ENCODE measurements at places on chromosomes 13 and 19. TPM values are rescaled to one million over a fixed set of nuclear protein-coding genes. Genes with fewer than 3 reads are reported as not detected.

DNA sequence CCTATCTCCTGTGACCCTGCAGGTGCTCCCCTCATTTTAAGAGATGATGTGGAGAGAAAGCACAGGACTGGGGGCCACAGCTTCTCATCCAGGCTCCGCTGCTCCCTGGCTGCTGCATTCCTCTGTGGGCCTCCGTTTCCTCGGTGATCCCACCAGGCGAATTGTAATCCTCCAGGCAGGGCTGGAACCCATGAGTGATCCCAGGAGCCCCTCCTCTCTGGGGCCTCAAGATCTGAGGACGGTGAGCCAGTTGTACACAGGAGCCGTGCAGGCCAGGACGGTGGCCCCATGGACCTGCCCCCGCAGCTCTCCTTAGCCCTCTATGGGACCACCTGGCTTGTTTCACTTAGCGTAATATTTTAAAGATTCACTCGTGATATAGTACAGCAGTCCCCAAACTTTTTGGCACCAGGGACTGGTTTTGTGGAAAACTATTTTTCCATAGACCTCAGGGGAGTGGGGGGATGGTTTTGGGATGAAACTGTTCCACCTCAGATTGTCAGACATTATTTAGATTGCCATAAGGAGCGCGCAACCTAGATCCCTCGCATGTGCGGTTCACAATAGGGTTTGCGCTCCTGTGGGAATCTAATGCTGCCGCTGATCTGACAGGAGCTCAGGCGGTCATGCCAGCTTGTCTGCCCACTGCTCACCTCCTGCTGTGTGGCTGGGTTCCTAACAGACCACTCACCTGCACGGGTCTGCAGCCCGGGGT is 5.6 kb downstream of the FFAR3 start:
- no peaks in the 10 kb centered on the region for H3K36me3 ChIP-seq
- H3K27ac ChIP-seq: no peak overlapping the region
- H3K27me3 ChIP-seq: no peaks in the 10 kb centered on the region
- H3K4me3 ChIP-seq: no peak overlapping the region

SHISA2 gene
- total RNA-seq: 1.4 TPM

CHST8 gene
- not detected for total RNA-seq

DNA sequence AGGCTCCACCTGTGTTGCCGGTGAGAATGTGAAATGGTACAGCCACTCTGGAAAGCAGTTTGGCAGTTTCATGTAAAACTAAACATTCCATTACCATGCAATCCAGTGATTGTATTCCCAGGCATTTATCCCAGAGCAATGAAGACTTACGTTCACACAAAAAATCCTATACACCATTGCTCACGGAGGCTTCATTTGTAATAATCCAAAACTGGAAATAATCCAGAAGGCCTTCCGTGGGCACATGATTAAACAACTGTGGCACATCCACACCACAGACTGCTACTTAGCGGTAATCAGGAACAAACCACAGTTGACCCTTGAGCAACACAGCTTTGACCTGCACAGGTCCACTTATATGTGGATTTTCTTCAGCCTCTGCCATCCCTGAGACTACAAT is 339.7 kb downstream of the MTUS2 start:
- H3K27ac ChIP-seq: no peak overlapping the region
- DNase-seq: no peak
- H3K4me1 ChIP-seq: no peaks in the 10 kb centered on the region
- H3K27me3 ChIP-seq: no peaks in the 10 kb centered on the region

- no peak overlapping the region for H3K27ac ChIP-seq
- H3K4me3 ChIP-seq: no peak overlapping the region
- H3K36me3 ChIP-seq: no peaks in the 10 kb centered on the region
- no peaks in the 10 kb centered on the region for H3K27me3 ChIP-seq
- DNase-seq: no peak
- H3K4me1 ChIP-seq: no peaks in the 10 kb centered on the region
Observed at GRCh38 chr13:76641056-76641455, 245.1 kb downstream of the KCTD12 start.

GRCh38 chr13:101648766-101649487 is 196.5 kb downstream of the ITGBL1 start:
- no peak for DNase-seq
- H3K4me3 ChIP-seq: no peak overlapping the region
- H3K36me3 ChIP-seq: no peaks in the 10 kb centered on the region
- H3K27me3 ChIP-seq: no peaks in the 10 kb centered on the region

FFAR3 gene
- total RNA-seq: not detected

DNA sequence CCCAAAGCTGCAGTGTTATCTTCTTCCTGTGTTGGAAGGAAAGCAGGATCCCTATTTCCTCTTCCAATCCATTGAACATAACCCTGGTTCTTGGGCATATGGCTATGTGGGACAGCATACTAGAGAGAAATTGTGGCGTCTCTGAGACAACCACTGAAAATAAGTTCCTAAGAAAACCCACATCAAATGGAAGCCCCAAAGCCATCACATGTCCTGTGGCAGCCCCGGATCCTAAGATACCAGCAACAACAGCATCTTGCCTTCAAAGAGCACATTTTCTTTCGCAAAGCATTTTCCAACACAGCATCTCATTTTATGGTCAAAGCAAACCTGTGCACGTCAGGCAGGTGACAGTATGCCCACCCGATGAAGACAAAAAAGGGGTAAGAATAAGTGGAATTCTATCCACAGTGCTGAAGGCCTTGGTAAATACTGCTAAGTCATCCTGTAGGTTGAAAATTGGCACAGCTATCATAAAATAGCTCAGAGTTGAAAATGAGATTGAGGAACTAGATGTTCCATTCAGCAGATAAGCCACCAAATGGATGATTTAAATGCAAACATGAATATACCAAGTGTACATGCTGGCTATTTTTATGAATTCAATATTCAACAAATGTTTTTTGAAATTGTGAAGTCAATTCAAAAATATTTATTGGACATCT is 232.2 kb downstream of the DLEU7 start:
- H3K4me1 ChIP-seq: no peaks in the 10 kb centered on the region
- DNase-seq: peak; percentile 30
- H3K36me3 ChIP-seq: no peaks in the 10 kb centered on the region

DNA sequence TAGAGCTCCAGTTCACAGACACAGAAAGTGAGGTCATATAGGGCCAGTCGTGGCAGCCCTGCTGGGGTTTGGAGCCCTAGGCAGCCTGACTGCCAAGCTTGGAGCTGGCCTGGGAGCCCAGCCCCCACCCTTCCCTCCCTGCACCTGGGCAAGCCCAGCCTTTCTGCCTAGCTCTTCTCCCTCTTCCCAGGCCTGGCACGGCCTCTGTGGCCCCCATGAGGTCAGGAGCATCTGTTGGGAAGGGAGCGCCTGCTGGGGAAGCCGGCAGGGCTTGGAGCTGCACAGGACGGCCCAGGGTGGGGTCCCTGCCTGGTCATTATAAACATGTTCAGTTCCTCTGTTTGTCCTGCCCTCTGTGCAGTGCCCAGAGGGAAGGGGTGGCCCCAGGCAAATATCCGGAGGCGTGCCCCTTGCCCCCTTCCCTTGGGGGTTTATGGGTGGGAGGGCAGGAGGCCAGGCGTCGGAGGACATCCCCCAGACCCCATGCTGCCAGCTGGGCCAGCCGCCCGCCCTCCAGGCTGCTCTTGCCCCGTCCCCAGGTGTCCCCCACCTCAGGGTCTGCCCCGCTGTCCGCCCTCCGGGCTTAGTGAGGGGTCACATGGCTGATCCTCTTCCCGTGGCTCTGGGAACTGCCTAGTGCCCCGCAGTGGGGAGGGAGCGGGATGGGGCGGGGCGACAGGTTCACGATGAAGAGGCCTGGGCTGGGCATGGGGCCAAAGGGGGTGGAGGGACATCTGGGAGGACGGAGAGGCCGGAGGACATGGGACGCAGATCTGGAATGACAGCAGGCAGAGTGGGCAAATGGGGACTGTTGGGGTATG is 30.0 kb upstream of the NCCRP1 start:
- DNase-seq: no peak
- H3K4me3 ChIP-seq: no peak overlapping the region
- H3K36me3 ChIP-seq: no peaks in the 10 kb centered on the region

KLK15 gene
- total RNA-seq: not detected

CGB5 gene
- total RNA-seq: not detected

ZNF563 gene
- 23.2 TPM for total RNA-seq

- H3K27me3 ChIP-seq: no peaks in the 10 kb centered on the region
- no peaks in the 10 kb centered on the region for H3K4me1 ChIP-seq
Observed at GRCh38 chr19:10776900-10777650, 58.9 kb downstream of the TMED1 start.

C19orf38 gene
- total RNA-seq: 2.8 TPM

GRCh38 chr13:67440236-67440975 is 210.3 kb upstream of the PCDH9 start:
- H3K27me3 ChIP-seq: no peaks in the 10 kb centered on the region
- no peak overlapping the region for H3K4me3 ChIP-seq
- H3K36me3 ChIP-seq: no peaks in the 10 kb centered on the region

DNA sequence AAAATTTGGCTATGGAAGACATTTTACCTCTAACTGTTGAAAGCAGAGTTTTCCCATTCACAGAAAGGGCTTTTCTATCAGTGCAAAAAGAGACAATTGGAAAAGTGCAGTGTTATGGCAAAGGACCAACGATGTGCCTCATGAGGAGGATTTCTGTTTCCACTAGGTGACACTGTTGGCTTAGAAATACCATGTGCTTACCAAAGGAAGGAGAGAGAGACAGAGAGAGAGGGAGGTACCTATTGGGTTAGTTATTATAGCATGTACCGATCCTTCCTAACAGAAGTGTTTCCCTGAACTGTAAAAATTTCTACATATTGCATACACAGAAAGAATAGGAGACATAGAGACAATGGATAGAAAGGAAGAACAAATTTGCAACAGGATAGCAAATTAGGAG is 23.9 kb upstream of the PSG4 start:
- H3K4me1 ChIP-seq: no peaks in the 10 kb centered on the region
- no peaks in the 10 kb centered on the region for H3K27me3 ChIP-seq
- no peak overlapping the region for H3K4me3 ChIP-seq
- no peaks in the 10 kb centered on the region for H3K36me3 ChIP-seq
- no peak overlapping the region for H3K27ac ChIP-seq
- DNase-seq: no peak

NLRP11 gene
- total RNA-seq: not detected

HSH2D gene
- 21.5 TPM for total RNA-seq

PROZ gene
- total RNA-seq: not detected

DNA sequence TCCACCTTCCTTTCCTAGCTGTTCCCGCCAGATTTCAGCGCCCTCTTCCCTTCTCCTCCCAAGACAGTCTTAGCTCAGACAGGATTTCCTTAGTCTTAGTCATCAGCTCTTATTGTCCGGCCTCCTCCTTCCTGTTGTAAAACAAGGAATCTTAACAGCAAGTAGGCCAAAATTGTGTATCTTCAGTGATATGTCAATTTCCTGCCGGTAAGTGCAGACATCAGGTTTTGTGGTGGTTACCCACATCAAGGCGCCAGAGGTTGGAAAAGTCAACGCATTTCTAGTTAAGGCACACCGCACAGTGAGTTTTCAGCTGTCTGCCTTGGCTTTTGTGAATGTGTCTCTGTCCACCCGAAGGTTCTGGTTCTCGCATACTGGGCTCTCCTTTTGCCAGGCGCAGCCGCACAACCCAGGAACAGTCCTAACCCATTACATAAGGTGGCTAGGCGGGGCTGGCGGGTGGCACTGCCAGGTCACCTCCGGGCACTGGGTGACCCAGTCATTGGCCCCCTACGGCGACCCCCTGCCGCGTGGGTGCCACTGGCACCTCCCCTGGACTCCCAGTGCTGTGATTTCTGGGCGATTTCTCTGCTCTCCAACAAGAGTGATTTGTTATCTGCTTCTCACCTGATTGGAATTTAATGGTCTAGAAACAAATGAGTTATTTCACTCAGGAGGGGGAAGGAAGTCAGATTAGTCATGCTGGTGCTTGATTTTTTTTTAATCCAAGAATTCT is 12.9 kb downstream of the COL4A2 start:
- H3K27me3 ChIP-seq: peaks cover 3% of the 10 kb centered on the region
- no peak for DNase-seq
- H3K36me3 ChIP-seq: no peaks in the 10 kb centered on the region

DNA sequence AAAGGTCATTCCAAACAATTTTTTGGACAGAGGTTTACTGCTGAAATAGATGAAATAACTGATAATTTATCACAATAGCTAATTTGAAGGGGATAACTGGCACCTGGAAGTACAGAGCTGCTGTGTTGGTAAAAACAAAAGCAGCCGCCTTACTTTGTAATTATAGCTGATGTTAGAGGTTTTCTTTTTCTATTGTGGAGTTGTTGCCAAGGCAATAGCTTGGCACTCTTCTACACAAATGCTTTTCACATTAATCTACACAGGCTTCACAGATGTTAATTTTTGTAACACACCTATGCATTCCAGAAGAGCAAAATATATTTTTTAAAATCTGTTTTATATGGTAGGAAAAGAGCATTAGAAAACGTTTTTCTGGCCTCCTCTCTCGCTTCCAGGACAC is 56.9 kb downstream of the LACC1 start:
- no peak overlapping the region for H3K4me3 ChIP-seq
- no peaks in the 10 kb centered on the region for H3K36me3 ChIP-seq
- DNase-seq: no peak

DNA sequence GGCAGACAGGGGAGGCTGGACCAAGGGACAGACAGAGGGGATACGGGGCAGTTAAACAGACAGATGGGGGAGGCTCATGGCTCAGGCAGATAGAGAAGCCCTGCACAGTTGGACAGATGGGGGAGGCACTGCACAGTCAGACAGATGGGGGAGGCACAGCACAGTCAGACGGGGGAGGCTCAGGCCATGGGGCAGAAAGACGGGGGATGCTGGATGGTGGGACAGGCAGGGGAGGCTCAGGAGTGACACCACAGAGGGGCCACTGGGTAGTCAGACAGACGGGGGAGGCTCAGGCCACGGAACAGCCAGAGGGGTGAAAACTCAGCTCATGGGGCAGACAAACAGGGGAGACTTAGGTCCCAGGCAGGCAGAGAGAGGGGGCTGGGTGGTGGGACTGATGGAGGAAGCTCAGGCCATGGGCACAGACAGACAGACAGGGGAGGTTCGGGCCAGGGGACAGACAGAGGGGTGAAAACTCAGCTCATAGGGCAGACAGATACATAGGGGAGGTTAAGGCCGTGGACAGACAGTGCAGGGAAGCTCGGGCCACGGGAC is 886 bp downstream of the MFSD12 start:
- peak overlapping the region; percentile 83 for H3K27ac ChIP-seq
- H3K36me3 ChIP-seq: no peaks in the 10 kb centered on the region
- peaks cover 32% of the 10 kb centered on the region for H3K4me1 ChIP-seq
- no peak for DNase-seq
- peak overlapping the region; percentile 77 for H3K4me3 ChIP-seq

DNA sequence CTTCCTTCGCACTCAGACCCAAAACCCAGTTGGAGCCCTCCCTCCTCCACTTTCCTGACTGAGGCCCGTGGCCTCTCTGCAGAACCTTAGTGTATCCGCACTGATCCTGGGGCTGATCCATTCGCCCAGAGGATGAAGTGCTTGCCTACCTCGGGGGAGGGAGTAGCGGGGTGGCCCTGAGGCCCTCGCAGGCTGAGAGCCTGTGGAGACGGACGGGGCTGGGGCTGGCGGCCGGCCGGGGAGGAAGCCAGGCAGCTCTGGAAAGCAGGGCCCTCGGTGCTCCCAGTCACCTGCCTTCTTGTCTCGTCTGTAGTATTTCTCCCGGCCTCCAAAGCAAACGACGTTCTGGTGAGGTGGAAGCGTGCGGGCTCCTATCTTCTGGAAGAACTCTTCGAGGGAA is 1.3 kb downstream of the PROZ start:
- no peak overlapping the region for H3K4me3 ChIP-seq
- H3K27me3 ChIP-seq: no peaks in the 10 kb centered on the region
- H3K27ac ChIP-seq: no peak overlapping the region
- DNase-seq: no peak
- H3K4me1 ChIP-seq: peaks cover 8% of the 10 kb centered on the region
- H3K36me3 ChIP-seq: no peaks in the 10 kb centered on the region

NUCB1 gene
- 252 TPM for total RNA-seq
